Stimulated activated CD8-positive, alpha-beta memory T cell treated with anti-CD3 and anti-CD28 coated beads, Interleukin-7, amount 100 ng/mL, for 1 hour (primary cell): ENCODE measurements at places on chromosomes 16 and 17.

DNA sequence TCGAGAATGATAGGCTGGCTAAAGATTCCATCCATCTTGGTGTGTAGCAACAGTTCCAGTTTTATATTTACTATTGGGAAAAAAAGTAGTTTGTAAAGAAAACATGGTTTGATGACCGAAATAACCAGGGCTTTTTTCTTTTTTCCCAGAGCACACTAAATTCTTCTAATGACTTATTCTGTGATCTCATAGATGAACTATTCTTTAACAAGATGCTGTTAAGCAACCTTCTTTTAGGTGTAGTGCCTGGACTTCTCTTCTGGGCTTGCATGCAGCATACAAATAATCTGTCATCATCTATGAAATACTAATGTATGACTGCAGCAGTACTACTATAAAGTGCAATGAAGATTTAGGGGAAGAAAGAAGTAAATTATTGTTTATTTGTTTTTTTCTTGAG lies 11.0 kb upstream of the CAPNS2 start:
- no peak for DNase-seq

DNA sequence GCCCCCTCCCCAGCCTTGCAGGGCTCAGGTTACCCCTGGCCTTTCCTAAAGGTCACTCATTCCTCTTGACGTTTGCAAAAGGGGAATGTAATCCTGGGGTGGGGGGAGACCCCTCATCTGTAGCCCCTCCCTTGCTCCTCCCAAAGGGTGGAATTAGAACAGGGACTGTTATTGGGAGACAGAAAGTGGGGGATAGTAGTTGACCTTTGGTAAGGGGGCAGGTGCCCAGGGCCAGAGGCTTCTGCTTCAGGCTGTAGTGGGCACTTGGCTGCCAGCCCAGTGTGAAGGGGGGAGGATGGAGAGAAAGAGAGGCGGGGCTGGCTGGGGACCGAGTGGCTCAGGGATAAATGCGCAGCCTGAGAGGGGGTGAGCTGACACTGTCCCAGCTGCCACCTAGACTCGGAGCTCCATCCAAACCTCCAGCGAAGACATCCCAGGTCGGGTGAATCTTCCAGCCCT lies at the start of gene ENO3:
Gene ENO3, plus strand, starts transcription at position 374 of the 459 bp plus-strand sequence. CDS start 711 bp downstream, outside the sequence.
- DNase-seq, result no peak

DNA sequence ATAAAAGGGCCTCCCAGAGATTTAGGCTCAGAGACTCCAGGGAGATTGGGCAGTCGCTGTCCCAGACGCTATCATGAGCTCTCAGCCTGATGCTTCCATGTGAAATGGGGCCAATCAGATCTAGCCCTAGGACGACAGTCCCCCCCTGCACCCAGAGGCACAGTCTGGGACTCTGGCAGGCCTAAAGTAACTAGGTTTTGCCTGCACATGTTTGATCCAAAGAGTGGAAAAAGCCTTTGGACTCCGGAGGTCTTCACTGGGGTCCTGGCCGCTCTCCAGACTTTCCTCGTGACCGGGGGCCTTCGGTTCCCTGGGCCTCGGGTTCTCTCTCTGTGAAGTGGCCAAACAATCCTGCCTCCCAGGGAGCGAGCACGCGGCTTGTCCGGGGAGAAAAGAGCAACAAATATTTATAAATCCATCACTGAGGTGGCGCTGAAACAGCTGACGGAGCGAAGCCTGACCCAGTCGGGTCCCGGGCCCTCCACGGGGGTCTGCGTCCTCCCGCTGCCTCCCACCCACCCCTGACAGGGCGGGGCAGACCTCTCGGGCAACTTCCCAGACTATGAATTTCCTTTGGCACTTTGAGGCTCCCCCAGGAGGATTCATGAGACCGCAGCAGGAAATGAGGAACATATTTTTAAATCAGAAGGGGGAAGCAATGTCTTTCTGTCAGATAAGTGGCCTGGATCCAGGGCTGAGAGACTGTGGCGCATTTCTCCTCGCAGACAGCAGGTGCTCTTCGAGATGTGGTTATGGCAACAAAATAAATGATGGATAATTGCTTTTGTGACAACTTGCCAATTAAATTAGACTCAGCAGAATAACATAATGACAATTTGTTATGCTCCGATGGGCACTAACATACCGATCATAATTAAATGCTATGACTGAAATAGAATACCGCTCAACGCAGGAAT lies 38.9 kb downstream of the MRPS23 start:
- DNase-seq, result no peak

DNA sequence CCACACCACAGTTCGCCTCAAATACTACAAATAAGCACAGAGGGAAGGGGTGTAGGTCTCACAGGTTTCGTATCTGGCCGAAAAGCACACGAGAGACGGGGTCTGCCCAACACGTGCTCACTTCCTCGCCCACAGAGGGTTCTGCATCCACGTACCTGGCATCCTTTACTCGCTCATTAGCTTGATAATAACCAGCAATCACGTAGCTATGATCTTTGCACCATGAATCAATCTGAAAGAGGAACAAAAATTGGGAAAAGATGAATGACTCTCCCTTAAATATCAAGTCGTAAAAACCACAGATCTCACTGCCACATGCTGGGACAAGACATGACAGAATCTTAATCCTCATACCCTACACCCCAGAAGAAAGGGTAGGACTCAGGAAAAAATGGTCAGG lies 10.5 kb downstream of the EMC8 start:
- DNase-seq, result no peak

- no peak for DNase-seq
These were observed 24.2 kb downstream of the EMP2 start for GRCh38 chr16:10556236-10556635.
